ENCODE measurements at places on chromosomes 12 and 14. TPM values are rescaled to one million over a fixed set of nuclear protein-coding genes. Genes with fewer than 3 reads are reported as not detected.
A peak's percentile ranks its signal among the peaks of the same experiment; 100 is the strongest.

GRCh38 chr12:85076688-85077430, 40.7 kb downstream of the LRRIQ1 start:
- H3K27ac ChIP-seq: no peak overlapping the region
- H3K36me3 ChIP-seq: no peaks in the 10 kb centered on the region
- no peaks in the 10 kb centered on the region for H3K4me1 ChIP-seq

Gene RNU6-8
- not detected for total RNA-seq

Gene DDX11
- 143 TPM for total RNA-seq

DNA sequence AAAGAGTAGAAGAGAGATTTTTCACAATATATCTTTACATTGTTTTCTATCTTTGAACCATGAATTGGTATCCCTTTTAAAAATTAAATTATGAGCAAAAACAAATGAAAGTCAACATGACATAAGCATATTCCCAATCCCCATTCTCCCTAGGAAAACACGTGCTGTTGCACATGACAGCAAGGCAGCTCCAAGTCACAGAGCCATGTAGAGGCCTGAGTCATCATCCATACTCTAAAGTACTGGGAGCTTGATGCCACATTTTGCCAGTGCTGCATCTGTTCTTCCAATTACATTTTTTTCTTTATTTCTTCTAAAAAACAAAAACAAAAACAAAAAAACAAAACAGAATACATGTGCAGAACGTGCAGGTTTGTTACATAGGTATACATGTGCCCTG, 115.2 kb downstream of the ITPR2 start:
- no peaks in the 10 kb centered on the region for H3K27me3 ChIP-seq
- H3K27ac ChIP-seq: no peak overlapping the region
- H3K36me3 ChIP-seq: peaks cover 17% of the 10 kb centered on the region
- H3K4me3 ChIP-seq: no peak overlapping the region
- H3K4me1 ChIP-seq: peaks cover 2% of the 10 kb centered on the region
- DNase-seq: no peak

Gene DHH
- not detected for total RNA-seq

Gene TMEM117
- total RNA-seq: 0.96 TPM

- H3K27me3 ChIP-seq: no peaks in the 10 kb centered on the region
- H3K27ac ChIP-seq: no peak overlapping the region
- no peak overlapping the region for H3K4me3 ChIP-seq
- no peak for DNase-seq
- H3K36me3 ChIP-seq: no peaks in the 10 kb centered on the region
These were observed 42.8 kb downstream of the PRMT8 start for GRCh38 chr12:3533703-3534386.

DNA sequence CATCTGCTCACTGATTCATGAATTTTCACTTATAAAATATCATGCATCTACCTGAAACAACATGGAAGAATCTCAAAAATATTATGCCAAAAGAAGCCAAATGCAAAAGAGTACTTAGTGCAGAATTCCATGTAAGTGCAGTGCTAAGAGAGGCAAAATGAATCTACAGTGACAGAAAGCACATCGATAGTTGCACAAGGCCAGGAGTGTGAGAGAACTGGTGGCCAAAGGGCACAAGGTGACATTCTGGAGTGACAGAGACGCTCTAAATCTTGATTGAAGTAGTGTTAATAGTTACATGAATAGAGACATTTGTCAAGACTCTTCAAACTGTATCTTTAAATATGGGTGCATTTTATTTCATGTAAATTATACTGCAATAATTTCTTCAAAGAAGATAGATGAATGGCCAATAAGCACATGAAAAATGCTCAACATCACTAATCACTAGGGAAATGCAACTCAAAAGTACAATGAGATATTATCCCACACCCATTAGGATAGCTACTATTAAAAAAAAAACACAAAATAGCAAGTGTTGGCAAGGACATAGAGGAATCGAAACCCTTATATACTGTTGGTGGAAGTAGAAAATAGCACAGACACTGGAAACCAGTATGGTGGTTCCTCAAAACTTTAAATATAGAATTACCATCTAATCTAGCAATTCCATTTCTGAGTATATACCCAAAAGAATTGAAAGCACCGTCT, 71.7 kb upstream of the KICS2 start:
- H3K27ac ChIP-seq: no peak overlapping the region
- H3K36me3 ChIP-seq: no peaks in the 10 kb centered on the region
- H3K27me3 ChIP-seq: peaks cover 9% of the 10 kb centered on the region
- H3K4me1 ChIP-seq: peaks cover 4% of the 10 kb centered on the region
- DNase-seq: no peak
- H3K4me3 ChIP-seq: no peak overlapping the region

Gene CHGA
- total RNA-seq: not detected

Gene KRT6A
- not detected for total RNA-seq

GRCh38 chr14:78950649-78951048, 780.5 kb downstream of the NRXN3 start:
- peaks cover 3% of the 10 kb centered on the region for H3K27me3 ChIP-seq
- H3K27ac ChIP-seq: no peak overlapping the region
- no peaks in the 10 kb centered on the region for H3K4me1 ChIP-seq
- no peak overlapping the region for H3K4me3 ChIP-seq
- no peak for DNase-seq

Gene DTX3
- total RNA-seq: 13.7 TPM

- peak; percentile 8 for DNase-seq
- no peak overlapping the region for H3K4me3 ChIP-seq
- H3K27me3 ChIP-seq: peaks cover 22% of the 10 kb centered on the region
- peaks cover 3% of the 10 kb centered on the region for H3K4me1 ChIP-seq
- no peak overlapping the region for H3K27ac ChIP-seq
These were observed 129.9 kb upstream of the GRIN2B start for GRCh38 chr12:14111230-14111865.

- no peaks in the 10 kb centered on the region for H3K36me3 ChIP-seq
- H3K27me3 ChIP-seq: no peaks in the 10 kb centered on the region
- no peak overlapping the region for H3K27ac ChIP-seq
- no peak overlapping the region for H3K4me3 ChIP-seq
These were observed 15.7 kb downstream of the ANO6 start for GRCh38 chr12:45231515-45232145.

Gene PAX9
- not detected for total RNA-seq

Gene CAMKK2
- 25.2 TPM for total RNA-seq

DNA sequence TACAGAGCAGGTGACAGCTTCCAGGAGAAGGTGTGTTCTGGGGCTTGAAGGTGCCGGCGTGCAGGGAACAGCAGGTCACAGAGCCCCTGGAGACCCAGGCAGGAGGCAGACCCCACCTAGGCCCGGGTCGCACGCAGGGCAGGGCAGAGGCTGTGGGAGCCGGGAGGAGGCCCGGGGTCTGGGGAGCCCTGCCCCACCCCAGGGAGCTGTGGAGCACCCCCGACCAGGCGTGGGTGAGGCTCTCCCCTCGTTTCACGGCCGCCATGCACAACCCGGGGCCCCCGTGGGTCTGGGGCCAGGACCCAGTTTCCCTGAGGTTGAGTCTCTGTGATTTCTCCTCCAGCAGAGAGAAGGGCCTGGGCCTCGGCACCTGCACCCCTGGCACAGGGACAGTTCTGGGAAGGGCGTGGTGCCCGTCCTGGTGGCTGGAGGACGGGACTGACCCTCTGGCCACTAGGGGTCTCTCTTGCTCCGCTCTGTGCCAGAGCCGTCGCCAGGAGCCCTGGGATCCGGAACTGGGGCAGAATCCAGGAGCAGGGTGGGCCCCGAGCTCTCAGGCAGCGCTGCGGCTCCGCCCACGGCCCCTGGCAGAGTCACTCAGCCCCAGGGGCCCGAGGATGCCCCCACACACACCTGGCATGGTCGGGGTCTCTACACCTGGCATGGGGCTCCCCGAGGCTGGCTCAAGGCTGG, 75.2 kb upstream of the FBRSL1 start:
- no peak overlapping the region for H3K27ac ChIP-seq
- H3K36me3 ChIP-seq: no peaks in the 10 kb centered on the region
- peak; percentile 77 for DNase-seq
- no peaks in the 10 kb centered on the region for H3K27me3 ChIP-seq
- no peak overlapping the region for H3K4me3 ChIP-seq
- H3K4me1 ChIP-seq: no peaks in the 10 kb centered on the region

DNA sequence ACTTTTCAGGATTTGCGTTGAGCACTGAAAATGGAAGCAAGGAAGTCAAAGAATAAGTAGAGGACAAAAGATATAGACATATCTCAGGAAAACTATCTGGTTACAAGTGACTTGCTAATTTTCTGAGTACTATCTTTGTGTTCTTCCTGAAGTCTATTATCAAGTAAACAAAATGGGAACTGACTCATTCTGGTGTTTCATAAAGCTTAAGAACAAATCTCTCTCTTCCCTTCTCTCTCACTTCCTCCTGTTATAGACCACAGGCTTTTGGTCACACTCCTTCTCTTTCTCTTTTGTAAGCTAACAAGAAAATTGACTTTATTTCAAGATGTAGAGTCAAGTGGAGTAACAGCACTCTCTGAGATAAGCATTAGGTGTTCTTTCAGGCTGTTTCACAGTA, 406.6 kb upstream of the SYT1 start:
- H3K36me3 ChIP-seq: no peaks in the 10 kb centered on the region
- no peak for DNase-seq
- no peaks in the 10 kb centered on the region for H3K27me3 ChIP-seq
- no peak overlapping the region for H3K4me3 ChIP-seq
- H3K27ac ChIP-seq: no peak overlapping the region

GRCh38 chr12:76872415-76872814, 6.4 kb downstream of the CSRP2 start:
- peaks cover 1% of the 10 kb centered on the region for H3K4me1 ChIP-seq
- H3K27me3 ChIP-seq: peaks cover 27% of the 10 kb centered on the region
- H3K36me3 ChIP-seq: no peaks in the 10 kb centered on the region
- DNase-seq: no peak

- H3K4me3 ChIP-seq: no peak overlapping the region
- H3K36me3 ChIP-seq: no peaks in the 10 kb centered on the region
- H3K27ac ChIP-seq: no peak overlapping the region
- no peaks in the 10 kb centered on the region for H3K27me3 ChIP-seq
These were observed 504.9 kb upstream of the CCDC196 start for GRCh38 chr14:65981192-65981843.

DNA sequence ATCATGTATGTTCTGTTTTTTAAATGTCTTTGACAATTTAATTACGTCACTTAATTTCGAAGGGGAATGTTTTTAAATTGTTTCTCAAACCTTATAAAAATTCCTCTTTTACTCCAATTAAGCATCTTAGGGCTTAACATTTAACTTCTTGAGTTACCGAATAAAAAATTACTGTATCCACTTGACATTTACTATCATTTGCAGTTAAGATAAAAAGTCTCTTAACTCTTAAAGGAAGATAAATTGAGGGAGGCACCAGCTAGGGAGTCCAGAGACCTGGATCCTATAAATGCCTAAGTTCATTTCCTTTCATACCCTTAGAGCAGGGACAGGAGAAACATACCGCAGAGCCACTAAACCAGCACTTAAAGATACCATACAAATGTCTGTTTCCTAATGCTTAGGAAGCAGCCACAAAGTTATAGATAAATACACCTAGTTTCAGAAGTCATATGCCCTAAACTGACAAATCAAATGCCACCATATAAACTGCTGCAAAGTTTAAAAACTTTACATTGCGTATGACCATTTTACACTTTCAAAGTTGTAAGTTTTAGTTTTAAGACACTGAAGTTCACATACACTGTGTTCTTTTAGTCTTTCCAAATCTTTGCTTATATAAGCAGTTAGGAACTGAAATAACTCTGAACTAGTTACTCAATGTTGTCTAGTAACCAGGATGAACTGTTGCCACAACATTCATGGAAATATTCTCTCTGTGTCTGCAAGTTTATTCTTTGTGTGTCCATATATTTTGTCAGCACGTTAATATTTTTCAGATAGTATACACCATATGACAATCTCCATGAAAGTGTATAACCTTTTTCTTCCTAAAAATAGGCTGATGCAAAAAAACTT, 71.2 kb downstream of the GALNT4 start:
- peaks cover 14% of the 10 kb centered on the region for H3K36me3 ChIP-seq
- no peaks in the 10 kb centered on the region for H3K27me3 ChIP-seq
- no peak for DNase-seq
- H3K4me3 ChIP-seq: no peak overlapping the region
- H3K27ac ChIP-seq: no peak overlapping the region
- peaks cover 10% of the 10 kb centered on the region for H3K4me1 ChIP-seq

- no peak for DNase-seq
- peaks cover 12% of the 10 kb centered on the region for H3K27me3 ChIP-seq
- no peaks in the 10 kb centered on the region for H3K36me3 ChIP-seq
- no peak overlapping the region for H3K4me3 ChIP-seq
- no peak overlapping the region for H3K27ac ChIP-seq
These were observed 38.7 kb downstream of the ADGRD1 start for GRCh38 chr12:130992448-130992847.

DNA sequence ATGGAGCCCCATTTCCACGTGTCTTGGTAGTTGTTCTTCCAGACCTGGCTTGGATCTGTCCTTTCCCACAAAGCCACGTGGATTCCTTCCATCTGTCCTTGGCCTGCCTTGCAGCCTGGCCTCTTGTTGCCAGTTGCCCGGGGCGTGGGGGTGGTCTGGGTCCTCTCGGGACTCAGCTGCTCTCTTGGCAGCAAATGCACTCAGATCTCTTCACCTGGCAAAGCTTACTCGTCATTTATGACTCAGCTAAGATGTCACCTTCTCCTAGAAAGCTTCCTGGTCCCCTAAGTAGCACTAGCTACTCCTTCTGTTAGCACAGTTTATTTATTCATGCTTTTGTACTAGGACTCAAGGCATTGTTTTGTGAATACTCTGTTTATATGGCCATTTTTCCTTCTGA, 13.6 kb downstream of the PLEKHG3 start:
- H3K4me1 ChIP-seq: peaks cover 13% of the 10 kb centered on the region
- no peak overlapping the region for H3K4me3 ChIP-seq
- H3K27me3 ChIP-seq: peaks cover 4% of the 10 kb centered on the region
- no peak overlapping the region for H3K27ac ChIP-seq

DNA sequence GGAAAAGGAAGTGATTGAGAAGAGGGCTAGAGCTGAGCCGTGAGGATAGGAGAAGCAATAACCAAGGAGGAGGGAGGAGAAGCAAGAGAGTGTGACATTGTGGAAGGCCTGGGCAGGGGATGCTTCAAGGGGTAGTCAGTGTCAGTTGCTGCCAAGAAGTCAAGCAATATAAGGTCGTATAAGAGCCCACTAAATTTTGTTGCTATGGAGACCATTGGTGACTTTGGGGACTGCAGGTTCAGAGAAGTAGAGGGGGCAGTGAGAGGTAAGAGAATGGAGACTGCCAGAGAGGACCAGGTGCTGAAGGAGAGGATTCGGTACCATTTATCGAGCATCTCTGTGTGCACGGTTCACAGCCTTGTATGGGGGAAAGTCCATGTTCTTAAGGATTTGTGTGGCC, 3.1 kb upstream of the ATXN3 start:
- no peak overlapping the region for H3K4me3 ChIP-seq
- no peak for DNase-seq
- H3K36me3 ChIP-seq: peaks cover 3% of the 10 kb centered on the region
- H3K27ac ChIP-seq: peak overlapping the region; percentile 5

DNA sequence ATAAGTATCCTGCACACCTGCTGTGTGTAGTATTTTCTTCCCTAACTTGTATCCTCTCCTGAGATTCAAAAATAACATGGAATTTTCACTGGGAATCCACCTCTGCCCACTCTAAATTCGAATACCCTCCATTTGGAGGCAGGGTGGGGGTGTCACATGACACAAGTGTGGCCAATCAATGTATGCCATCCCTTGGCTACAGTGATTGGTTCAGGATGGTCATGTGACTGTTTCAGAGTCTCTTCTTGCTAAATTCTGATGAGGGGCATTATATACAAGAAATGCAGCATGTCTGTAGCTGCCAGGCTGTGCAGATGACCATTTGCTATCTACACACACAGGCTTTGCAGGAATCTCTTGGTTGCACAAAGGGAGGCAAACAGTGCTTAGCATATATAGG, 86.8 kb upstream of the TMEM132C start:
- no peaks in the 10 kb centered on the region for H3K27me3 ChIP-seq
- no peak overlapping the region for H3K27ac ChIP-seq
- H3K4me1 ChIP-seq: no peaks in the 10 kb centered on the region
- no peak overlapping the region for H3K4me3 ChIP-seq
- no peak for DNase-seq

Gene APOF
- not detected for total RNA-seq

Measured in activated CD8-positive, alpha-beta T cell treated with anti-CD3 and anti-CD28 coated beads for 36 hours (primary cell).